Astrocyte of the cerebellum (primary cell): ENCODE measurements at places on chromosomes 2 and 18.

DNA sequence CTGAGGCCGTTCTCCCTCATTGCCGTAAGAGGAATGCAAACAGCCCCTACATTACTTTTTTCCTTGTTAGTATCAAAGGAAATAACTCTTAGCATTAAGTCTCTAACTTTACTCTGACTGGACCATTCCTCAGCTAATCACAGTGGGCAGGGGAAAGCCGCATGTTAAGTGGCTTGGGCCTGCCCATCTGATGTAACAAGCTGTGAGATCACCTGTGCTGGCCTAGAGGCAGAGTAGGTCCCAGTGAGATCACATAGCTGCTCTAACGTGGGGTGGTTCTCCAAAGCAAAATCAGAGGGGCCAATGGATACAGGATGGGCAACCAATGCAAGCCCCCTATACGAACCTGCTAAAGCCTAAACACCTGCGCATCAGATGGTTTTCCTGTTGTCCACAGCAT lies 5.9 kb upstream of the MOCOS start:
- no peak for DNase-seq

- DNase-seq, result no peak
Observed at GRCh38 chr2:230124235-230124634, 55.5 kb upstream of the SLC16A14 start.

- no peak for DNase-seq
Observed at GRCh38 chr2:189144700-189145211, 34.8 kb downstream of the COL5A2 start.

GRCh38 chr2:98504381-98505109 lies 59.9 kb downstream of the INPP4A start:
- no peak for DNase-seq

DNA sequence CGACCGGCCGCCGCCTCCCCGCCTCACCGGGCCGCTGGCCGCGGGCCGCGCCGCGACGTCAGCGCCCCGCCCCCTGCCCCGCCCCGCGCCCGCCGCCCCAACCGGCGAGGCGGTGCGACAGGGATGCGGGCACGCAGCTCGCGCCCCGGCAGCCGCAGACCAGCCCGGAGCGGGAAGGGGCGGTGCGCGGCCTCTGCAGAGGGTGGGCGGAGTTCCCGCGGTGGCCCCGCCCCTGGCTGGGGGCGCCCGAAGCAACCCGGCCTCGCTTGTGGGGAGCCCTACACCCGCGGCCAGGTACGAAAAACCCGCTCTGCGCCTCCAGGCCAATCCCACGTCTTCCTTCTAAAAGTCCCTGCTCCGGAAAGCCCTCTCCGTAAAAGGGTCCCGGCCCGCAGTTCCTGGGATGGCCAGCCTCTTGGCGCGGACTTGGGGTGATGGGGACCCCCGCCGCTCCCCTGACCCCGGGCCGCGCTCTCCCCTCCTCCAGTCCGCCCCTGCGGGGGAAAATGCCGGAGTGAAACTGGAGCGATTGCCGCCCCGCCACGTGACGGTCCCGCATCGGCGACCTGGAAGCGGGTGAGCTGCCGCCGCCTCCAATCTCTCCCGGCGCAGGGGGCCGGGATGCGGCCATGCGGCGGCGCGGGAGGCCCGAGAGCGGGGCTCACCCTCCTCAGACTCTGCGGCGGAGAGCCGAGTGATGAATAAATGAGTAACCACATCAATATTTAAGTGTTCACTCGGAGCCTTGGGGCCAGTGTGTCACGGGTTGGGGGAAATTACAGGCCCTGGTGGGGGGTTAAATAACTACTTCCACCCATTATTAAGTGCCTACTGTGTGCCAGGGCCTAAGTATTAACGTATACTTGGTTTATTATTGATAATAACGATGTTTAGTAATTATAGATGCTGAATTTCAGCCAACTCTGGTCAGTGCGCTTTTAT lies at the start of gene RAB11FIP5:
Gene RAB11FIP5 (minus strand): TSS at position 36 of the 942 bp plus-strand sequence. CDS start 171 bp downstream, outside the sequence.
- peak; percentile 62 for DNase-seq

GRCh38 chr18:34694591-34695165 lies 15.4 kb upstream of the DTNA start:
- DNase-seq, result no peak
